ENCODE measurements at places on chromosomes 5 and 9. TPM values are rescaled to one million over a fixed set of nuclear protein-coding genes. Genes with fewer than 3 reads are reported as not detected.

TAF11L6 gene
- polyA plus RNA-seq, result not detected

CDKN2B gene
- 1.6 TPM for polyA plus RNA-seq

SPATA31C1 gene
- not detected for polyA plus RNA-seq

UNC13B gene
- 2.5 TPM for polyA plus RNA-seq

SLC34A3 gene
- polyA plus RNA-seq, result not detected

SLC36A2 gene
- polyA plus RNA-seq, result not detected

IQGAP2 gene
- polyA plus RNA-seq, result 14.8 TPM

QRFP gene
- 0.13 TPM for polyA plus RNA-seq

PCDHGB6 gene
- 0.42 TPM for polyA plus RNA-seq

DNA sequence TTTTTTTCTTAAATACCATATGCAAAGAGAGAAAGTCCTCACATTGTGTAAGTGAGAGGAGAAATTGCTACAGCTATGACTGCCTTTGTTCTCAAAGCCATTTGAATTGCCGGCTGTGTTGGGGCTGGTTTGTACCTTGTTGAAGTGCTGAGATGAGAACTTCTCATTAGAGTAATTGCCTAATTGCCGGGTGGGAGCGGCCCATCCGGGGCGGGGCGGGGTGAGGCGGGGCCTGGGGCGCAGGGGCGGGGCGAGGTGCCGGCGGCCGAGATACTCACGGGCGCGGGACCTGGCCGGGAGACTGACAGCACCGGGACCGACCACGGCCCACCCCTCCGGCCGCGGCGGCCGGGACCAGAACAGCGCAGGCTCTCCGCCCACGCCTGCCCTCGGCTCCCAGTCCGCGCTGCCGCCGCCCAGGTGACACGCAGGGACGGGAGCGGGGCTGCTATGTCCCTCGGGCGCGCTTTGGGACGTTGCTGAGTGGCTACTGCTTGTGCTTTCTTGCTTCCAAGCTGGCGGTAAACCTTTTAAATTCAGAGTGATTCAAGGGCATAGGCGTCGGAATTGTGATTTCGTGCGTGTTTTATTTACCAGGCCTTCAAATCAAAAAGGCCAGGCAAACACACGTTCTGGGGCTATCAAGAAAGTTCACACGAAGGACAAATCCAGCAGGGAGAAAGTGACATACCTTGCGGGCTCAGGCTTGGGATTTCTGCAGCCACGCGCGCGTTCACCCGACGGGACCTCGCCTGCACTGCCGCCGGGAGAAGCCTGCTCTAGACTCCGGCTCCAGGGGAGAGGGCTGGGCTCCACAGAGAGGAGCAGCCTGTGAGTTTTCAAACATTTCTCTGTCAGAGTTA, 269.1 kb downstream of the FANCC start:
- peak; percentile 92 for DNase-seq

GRCh38 chr9:123168586-123168985, 99.8 kb downstream of the STRBP start:
- DNase-seq, result no peak

- no peak for DNase-seq
Measured at GRCh38 chr5:143888912-143889311, 77.0 kb downstream of the HMHB1 start.

- peak; percentile 61 for DNase-seq
Measured at GRCh38 chr5:174323878-174324281, 278.4 kb downstream of the NSG2 start.

DNA sequence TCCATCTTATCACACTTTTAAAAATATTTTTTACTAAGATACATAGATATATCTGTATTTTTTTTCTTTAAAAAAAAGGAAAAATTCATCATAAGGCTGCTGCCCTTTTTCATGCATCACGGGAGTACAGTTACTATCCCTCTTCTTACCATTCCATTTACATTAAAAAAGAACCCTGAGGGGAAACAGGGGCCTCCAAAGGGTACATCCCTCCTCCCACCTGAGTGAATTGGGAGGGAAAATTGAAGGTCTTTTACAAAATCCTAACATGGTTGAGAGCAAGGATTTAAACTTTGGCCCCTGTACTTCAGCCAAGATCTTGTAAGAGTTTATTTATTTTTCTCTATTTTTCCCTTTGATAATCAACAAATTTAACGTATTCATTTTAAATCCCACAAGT, 319.2 kb downstream of the MLLT3 start:
- no peak for DNase-seq

- DNase-seq, result no peak
Measured at GRCh38 chr5:93189707-93190120, 391.3 kb downstream of the NR2F1-AS1 start.

GRCh38 chr9:71876106-71876505, 34.9 kb downstream of the ABHD17B start:
- no peak for DNase-seq

DNA sequence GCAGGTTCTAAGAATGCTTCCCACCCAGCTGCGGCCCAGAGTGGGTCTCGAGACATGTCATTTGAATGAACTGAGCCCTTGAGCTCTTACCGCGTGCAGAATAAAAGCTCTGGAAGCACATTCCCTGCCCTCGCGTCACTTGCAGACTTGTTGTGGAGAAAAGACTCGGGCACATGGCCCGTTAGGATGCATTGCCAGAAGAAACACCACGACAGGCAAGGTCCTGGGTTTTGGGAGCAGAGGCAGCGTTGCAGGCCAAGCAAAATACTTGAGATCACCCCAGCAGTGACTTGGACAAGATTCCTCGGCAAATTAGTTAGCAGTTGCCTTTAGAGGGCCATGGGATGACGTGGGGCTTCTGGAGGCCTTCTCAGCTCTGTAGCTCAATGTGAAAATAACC, 170.8 kb upstream of the MSX2 start:
- DNase-seq, result no peak

DNA sequence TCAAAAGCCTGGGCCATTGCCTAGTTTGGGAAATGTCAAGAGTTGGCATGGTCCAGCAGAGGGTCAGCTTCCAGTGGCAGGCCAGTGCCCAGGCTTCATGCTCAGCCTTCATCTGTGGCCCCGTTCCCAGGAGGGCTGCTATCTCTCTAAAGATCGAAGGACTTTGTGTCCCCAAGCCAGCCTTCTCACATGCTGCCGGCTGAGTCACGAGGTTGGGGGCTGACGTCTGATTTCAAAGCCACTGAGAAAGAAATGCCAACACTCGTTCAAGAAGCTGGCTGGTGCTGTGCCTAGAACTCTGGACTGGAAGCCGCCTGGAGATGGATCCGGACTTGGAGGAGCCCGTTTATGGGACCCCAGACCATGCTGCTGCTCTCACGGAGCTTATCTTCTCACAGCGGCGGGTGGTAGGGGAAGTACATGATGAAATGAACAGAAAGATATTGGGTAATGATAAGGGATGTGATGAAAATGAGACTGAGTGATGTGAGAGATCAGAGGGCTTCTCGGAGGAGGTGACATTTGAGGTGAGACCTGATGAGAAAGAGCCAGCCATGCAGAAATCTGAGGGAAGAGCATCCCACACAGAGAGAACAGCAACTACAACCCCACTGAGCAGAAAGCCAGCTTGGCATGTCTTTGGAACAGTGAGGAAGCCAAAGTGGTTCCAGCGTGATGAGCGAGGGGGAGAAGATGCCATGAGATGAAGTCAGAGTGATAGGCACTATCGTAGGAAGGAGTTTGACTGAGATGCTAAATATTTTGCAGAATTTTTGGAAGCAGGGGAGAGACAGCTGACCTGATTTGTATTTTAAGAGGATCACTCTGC, 54.9 kb upstream of the BOD1 start:
- no peak for DNase-seq

GRCh38 chr9:71685394-71685793, 82.9 kb downstream of the CEMIP2 start:
- no peak for DNase-seq

GRCh38 chr5:108911055-108911454, 163.4 kb downstream of the FER start:
- no peak for DNase-seq

DNA sequence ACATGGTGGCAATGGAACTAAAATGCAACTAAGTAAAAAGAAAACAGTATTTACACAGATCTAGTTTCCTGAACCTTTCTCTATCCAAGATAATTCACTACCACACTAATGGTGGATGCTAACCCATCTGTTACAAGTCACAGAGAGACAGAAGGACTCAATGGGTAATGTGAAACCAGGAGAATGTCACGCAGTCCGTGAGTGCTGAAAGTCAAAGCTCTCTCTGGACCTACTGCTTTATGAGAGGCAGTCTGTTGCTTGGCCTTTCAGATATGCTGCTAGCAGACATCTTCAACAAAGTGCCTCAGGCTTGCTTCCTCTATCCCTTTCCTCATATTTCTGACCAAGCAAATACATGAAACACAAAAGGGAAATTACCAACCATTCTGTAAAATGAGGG, 69.0 kb upstream of the GLRX start:
- DNase-seq, result no peak

DNA sequence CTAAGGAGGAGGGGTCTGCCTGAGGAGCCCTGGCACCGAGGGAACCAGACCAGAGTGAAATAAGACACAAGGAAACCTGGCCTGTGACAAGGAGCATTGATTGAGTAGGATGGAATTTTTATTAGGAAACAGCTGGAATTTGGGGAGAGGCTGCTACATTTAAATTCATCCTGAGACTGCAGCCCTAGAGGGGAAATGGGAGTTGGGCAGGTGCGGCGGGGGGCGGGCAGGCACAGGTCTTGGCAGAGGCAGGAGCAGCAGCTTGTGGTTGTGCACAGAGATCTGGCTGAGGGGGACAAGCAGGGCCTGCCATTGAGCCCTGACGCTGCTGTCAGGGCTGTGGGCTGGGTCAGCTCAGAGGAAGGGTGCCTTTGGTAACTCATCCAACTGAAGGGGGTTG, 71.6 kb downstream of the PCDH1 start:
- peak; percentile 35 for DNase-seq

GRCh38 chr5:86861512-86861911, 243.8 kb downstream of the COX7C start:
- DNase-seq, result no peak

DNA sequence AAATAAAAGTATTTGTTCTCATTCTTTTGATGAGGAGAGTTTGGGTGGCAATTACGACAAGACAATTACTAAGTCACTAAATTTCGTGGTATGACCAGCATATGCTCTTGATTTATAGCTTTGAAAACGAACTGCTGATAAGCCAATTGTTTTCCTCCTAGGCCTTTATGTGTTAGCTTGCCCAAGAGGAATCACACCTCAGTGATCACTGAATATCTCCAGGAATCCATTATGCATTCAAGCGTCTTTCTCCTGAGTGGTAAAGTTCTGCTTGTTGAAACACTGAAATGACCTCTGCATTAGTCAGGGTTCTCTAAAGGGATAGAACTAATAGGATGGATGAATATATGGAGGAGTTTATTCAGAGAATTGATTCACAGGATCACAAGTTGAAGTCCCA, 677.7 kb upstream of the MEF2C start:
- no peak for DNase-seq

DNA sequence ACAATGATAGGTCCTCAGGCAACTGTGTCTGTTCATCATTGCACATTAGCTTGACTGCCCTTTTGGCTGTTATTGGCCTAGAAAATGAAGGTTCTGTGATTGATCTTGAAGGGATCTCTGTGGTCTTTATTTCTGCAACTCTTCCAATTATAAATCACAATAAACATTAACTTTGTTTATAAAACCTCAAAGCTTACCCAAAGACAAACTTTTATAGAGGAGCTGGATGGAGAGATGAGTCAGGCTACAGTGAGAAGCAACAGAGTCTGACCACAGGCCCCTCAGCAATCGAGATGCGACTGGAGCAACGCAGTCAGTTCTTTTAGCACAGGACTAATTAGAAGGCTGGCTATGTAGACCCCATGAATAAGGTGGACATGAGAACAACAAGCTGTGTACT, 5.3 kb downstream of the MACROH2A1 start:
- no peak for DNase-seq

GRCh38 chr9:15144622-15145061, 162.4 kb downstream of the TTC39B start:
- DNase-seq, result no peak

DNA sequence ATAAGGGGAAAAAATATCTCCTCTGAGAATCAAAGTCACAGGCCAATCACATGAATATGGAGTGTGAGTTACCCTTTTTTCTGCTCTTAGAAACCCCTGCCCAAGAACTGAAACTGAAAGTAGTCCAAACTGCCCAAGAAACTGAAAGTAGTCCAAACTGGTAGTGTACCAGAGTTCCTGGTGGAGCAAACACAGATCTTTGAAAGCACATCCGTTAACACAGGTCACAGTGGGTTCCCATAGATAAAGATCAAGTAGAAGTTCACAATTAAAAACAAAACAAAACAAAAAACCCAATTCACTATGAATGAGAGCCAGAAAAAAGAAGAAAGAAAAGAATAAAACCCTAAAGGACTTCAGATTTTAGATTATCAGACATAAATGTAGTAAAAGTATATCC, 332.4 kb upstream of the EFNA5 start:
- DNase-seq, result no peak

DNA sequence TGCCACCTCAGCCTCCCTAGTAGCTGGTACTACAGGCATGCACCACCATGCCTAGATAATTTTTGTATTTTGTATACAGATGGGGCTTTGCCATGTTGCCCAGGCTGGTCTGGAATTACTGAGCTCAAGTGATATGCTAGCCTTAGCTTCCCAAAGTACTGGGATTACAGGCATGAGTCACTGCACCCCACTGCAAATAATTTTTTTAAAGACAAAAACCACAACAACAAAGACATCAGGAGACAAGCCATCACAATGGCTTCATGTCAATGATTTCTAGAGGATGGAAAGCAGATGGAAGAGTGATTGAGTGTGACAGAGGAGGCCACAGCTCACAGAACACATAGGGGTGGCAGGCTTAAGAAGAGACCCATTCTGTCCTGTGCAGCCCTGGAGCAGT, 97.9 kb upstream of the PCSK1 start:
- DNase-seq, result no peak

GRCh38 chr5:52754051-52754450, 33.7 kb upstream of the ITGA1 start:
- DNase-seq, result no peak

DNA sequence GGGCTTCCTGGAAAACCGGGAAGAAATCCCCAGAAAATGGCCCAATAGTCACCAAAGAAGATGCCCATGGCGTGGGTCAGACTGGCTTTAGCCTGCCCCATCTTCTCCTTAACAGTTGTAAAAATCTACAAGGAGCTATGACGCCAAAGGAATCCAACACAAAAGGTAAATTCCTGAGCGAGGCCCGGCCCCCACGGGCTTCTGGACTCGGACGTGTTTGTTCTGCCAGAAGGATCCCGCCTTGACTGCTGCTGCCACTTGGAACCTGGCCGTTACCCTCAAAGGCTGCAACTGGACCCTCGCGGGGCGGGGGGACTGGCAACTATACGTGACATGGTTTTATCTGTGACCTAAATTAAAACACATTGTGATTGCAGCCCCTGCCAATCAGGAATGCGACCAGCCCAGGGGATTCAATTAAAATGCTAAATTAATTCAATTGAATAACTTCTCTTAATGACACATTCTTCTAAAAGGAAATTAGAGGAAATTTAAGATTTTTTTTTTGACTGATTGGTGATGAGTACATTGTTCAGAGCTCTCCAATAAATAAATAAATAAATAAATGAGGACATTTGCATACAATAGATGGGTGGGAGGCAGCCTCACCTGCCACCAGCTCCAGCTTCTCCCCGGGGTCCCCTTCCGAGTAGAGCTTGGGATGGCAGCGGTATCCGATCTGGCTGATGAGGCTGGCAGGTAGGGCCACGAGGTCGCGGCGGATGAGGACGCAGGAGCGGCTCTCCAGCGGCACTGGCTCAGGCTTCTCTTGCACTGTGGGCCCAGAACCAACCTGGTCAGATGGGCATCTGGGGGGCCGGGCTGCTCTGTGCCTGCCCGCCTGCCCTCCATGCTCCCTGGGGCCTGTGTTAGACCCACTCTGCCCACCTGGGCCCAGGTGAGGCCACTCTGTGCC, 54.7 kb upstream of the UBAC1 start:
- peak; percentile 59 for DNase-seq

Data from spleen (tissue), 13 donors.